ENCODE measurements at places on chromosomes 7 and 10.

- peak; percentile 80 for DNase-seq
Measured at GRCh38 chr7:94393246-94394108, 1.2 kb upstream of the COL1A2 start.

DNA sequence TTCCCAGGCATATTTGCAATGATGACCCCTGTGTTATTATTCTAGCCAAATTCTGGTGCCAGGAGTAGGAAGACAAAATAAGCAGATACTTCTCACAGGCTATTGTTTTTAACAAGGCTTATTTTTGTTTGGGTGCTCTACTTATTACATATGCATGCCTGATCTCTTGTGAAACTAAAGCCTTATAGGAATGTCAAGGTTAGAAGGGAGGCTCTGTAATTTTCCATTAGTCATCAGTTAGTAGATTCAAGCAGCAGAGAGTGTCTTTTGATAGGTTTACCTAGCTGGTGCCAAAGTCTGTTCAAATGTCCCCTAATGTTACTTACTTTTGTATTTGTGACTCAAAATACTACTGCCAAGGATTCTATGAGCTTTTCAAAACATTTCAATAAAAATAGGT lies 11.7 kb upstream of the TMEM106B start:
- no peak for DNase-seq

DNA sequence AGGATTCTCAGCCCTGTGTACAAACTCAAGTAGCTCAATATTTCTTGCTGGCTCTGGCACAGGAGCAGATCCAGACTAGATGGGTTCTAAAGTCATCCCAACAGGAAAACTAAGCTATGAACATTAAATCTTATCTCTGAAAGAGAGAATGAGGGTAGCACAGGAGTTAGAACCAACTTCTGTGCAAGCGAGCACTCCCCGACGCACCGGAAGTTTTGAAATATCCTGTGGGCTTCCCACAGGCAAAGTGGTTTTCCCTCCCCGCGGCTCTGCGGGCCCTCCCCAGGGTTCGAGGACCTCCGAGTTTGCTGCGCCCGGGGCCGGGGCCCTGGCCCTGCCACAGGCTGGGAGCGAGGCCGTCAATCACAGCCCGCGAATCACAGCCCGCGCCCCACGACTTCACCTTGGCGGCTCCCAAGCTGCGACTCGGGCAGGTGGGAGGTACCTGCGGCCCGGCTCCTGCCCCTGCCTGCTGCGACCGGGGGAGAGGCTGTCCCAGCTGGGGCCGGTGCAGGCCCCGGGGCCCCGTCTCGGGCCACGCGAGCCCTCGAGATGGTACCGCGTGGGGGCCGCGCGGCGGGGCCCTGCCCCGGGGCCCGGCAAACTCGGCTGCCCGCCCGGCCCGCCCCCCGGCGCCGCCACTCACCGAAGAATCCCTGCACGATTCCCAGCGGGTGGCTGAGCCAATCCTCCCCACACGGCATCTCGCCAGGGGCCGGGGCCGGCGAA lies 598 bp downstream of the MCMBP start:
- DNase-seq: peak; percentile 36

DNA sequence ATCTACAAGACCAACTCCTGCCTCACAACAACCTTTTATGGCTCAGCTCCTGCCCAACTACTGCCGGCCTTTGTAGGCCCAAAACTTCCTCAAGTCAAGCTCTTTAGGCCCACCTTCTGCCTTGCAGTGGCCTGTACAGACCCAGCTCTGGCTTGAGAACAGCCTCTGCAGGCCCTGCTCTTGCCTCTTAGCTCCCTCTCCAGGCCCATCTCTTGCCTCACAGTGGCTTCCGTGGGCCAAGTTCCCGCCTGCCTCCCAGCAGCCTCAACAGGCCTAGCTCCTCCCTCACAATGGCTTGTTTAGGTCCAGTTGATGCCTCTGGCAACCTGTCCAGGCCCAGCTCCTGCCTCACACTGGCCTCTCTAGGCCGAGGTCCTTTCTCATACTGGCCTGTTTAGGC lies 32.4 kb upstream of the VKORC1L1 start:
- no peak for DNase-seq

GRCh38 chr10:97682042-97682441 lies 5.0 kb downstream of the AVPI1 start:
- DNase-seq: no peak

DNA sequence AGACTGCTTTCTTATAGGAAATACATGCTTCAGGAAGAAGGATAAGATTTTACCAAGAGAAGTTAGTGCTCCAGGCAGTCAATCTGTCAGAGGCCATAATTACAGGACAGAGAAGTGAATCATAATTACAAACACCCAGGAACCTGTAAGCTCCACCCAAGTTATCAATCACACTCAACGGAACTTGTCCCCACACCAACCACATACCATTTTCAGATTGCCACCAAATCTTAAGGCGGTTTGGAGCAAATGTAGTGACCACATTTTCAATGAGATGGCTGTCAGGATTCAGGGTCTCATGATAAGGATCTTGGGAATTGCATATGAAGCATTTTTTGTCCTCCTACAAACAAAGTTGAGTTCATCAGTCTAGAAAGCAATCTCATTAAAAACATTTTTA lies 4.8 kb downstream of the LAMB1 start:
- peak; percentile 52 for DNase-seq

GRCh38 chr7:33649476-33650441 lies 255.6 kb upstream of the BMPER start:
- DNase-seq: peak; percentile 51

GRCh38 chr7:42574685-42575084 lies 337.2 kb downstream of the C7orf25 start:
- peak; percentile 16 for DNase-seq

DNA sequence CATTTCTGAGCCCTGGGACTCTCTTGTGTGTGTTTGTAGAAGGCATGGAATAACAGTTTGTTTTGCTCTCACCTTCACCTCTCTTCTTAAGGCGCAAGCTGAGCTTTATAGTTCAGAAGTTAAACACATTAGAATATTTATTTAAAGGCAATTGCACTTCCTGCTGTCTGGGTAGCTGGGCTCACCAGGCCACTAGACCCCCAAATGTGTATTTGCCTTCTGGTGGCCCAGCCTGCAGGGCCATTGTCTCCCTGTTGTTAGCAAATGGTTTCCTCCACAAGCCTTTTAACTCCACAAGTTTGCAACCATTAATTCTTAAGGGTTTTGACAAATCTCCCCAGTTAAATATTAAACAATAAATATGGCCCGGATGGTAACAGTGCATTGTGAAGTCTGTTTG lies 31.1 kb upstream of the NEUROD6 start:
- DNase-seq: no peak

GRCh38 chr7:105975770-105976417 lies 12.8 kb downstream of the CDHR3 start:
- DNase-seq: peak; percentile 78

GRCh38 chr7:80821771-80822319 lies 97.0 kb downstream of the SEMA3C start:
- no peak for DNase-seq

GRCh38 chr10:25382029-25382810 lies 207.4 kb downstream of the GPR158 start:
- no peak for DNase-seq

GRCh38 chr7:146892151-146892550 lies 775.5 kb downstream of the CNTNAP2 start:
- DNase-seq: peak; percentile 26

DNA sequence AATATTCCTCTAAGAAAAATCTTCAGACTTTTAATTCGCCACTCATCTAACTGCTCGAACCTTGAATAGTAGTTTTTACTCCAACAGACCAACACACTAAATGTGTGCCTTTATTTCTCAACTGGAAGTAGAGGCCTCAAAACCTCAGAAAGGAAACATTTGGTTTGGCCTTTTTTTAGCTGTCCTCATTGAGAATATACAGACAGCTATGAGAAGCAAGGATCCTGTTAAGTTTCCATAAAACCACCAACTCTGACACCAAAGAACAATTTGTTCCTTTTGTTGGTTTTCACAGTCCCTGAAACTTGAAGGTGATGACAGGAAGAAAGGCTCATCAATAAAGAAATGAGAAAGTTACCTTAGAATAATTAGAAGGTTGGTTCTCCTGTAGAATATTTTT lies 199.2 kb upstream of the MEOX2 start:
- DNase-seq: no peak

DNA sequence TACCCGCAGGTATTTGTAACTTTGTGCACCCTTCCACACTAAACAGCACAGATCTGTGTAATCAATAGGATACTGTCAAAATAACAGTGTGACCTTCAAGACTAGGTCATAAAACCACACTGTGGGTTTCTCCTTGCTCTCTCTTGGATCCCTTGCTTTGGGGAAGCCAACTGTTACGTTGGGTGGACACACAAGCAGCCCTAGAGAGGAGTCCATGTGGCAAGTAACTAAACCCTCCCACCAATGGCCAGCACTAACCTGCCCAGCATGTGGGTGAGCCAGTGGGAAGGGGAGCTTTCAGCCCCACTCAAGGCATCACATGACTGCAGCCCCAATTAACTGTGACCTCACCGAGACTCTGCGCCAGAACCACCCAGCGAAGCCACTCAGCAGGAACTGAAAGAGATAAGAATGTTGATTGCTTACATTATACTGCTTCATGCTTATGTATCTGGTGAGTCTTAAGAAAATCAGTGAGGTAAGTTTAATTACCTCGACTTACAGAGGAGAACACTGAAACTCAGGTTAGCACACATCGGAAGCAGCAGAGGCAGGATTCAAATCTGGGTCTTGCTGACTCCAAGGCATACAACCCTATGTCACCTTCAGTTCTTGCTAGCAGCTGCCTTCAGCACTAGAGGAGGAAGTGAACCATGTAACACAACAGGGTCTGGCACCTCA lies 9.4 kb upstream of the ZC3HAV1 start:
- no peak for DNase-seq

DNA sequence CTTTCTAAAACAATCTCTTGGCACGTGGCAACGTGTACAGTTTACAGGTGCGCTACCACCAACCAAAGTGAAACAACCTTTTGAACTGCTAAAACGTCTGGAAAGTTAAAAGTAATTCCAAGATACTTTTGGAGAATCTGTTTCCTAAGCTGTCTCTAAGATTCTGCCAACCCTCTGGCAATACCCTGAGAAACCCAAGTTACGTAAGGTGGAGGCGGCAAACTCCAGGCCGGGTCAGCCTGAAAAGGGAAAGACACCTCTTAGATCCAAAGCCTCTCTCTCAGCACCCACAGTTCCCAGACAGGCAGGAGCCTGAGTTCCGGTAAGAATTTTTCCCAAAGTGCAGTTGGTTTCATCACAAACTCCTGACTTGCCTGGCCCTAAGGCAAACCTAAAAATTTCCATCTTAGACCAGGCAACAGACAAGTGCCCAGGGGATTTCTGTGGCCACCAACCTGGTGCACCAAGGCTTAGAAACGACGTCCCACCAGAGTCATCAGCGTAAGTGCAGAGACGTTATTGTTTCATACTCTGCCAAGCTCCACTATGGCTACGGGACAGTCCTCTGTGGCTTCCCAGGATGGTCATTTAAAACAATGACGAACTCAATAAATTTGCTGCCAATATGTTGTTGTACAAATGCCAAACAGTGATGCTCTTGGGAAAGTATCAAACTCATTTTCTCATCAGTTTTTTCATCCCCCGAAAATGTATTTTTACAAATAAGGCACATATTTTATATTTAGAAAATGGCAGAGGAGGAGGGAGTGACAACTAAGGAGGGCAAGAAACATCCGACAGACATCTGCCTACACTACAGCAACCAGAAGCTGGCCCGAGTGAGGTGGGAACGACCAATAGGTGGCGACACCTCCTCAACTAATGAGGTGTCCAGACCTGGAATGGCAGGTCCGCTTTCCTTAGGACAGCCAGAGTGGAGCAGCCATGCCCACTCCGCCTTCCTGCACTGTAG lies 205.8 kb upstream of the FRMD4A start:
- DNase-seq: peak; percentile 59

GRCh38 chr10:102935939-102936605 lies 18.0 kb downstream of the CNNM2 start:
- DNase-seq: no peak

- no peak for DNase-seq
Measured at GRCh38 chr7:141511676-141512396, 39.4 kb upstream of the AGK start.

- no peak for DNase-seq
Measured at GRCh38 chr7:138954545-138955475, 26.4 kb downstream of the KIAA1549 start.

DNA sequence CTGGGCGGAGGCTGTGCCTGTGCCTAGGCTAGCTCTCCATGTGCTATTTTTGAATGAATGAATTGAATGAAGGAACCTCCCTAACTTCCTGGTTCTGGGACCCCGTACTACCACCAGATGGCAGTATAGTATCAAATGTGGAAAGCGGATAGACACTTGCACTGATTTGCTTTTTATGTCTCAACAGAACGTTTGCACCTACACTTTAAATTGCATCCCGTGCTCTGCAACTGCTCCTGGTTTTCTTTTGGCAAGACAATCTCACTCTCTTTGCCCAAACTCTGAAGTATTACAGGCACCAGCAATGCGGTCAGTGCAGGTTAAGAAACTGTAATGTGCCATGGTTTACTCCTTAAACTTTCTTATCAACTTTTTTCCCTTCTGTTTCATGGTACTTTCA lies 6.5 kb downstream of the FZD8 start:
- peak; percentile 70 for DNase-seq

GRCh38 chr7:107387128-107387527 lies 82.7 kb upstream of the GPR22 start:
- DNase-seq: peak; percentile 18

DNA sequence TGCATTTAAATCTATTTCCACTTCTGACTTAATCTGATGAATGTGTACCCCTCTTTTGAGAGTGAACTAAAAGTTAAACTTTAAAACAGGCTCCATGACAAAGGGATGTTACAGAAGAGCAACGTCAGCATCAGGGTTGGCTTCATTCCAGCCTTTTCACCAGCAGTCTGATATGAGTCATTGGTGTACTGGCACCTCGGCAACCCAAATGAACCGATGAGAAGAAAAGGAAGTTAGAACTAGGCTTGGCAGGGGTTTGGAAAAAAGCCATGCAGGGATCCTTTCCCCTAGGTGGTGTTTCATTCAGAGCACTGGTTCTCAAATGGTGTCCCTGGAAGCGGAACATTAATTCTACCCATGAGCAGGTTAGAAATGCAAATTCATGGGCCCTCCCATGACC lies 53.6 kb downstream of the SEC61G start:
- DNase-seq: peak; percentile 12

DNA sequence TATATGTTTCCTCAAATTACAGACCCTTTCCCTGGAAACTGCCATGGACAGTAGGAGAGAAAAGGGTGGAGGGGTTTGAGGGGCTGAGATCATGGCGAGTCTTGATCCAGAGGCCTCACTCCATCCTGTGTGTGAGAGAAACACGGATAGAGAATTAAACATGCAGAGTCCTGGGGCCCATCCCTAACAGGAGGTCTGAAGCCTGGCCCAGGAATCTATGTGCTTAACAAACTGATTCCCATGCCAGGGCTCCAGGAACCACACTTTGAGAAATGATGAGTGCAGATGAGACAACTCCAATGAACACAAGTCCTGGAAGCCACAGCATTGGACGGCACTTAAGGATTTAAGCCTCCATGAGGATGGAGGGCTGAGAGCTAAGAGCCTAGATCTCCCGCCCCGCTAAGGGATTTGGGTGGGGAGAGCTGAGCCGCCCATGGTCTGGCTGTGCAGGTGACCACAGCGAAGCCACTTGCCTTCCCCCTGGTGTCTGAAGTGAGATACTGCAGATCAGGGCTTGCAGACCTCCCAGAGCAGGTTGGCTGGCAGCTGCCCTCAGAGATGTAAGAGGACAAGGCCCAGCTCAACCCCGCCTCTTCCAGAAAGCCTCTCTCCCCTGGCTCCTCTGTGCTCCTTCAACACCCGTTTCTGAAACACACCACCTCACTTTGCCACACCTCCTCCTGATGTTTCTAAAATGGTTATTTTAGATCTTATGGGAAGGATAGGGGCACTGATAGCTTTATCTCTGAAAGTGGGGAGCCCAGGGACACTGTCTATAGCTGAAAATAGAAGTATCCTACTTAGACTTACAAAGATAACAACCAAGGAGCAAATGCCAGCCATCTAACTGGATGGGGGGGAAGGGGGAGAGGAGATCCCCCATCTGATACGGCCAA lies 24.8 kb upstream of the EIF5AL1 start:
- DNase-seq: peak; percentile 63

Data from fibroblast of skin of right quadriceps (primary cell).